ENCODE measurements at places on chromosomes 16 and 17.
A peak's percentile ranks its signal among the peaks of the same experiment; 100 is the strongest.

DNA sequence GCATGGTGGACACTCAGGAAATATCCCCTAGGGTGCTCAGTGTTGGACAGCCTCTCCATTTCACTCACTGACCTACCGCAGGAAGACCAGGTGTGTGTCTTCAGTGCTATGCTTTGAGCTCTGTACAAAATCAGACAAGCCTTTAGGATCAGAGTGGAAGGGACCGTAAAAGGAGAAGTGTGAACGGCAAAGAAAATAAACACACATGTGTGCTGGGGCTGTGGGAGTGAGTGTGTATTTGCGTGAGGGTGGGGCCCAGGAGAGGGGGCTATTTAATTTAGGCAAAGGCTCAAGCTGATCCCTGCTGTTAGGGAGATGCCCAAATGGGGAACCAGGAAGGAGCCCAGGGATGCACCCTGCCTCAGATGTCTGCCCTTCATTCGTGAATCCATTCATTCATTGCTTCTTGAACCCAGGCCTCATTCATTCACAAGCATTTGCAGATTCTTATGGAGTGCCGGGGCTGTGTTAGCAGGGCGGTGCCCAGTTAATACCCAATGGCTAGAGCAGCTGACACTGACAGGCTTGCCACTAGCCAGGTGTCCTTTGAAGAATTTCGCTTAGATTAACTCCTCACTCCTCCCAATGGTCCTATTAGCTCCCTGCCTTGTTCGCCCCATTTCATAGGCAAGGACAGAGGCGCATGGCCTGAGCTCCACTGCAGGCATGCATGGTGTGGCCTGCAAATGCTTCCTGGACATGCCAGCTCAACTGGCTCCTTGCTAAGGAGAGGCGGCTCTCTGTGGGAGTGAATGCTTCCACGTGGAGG is 296.7 kb upstream of the FOXF1 start:
- DNase-seq: no peak

DNA sequence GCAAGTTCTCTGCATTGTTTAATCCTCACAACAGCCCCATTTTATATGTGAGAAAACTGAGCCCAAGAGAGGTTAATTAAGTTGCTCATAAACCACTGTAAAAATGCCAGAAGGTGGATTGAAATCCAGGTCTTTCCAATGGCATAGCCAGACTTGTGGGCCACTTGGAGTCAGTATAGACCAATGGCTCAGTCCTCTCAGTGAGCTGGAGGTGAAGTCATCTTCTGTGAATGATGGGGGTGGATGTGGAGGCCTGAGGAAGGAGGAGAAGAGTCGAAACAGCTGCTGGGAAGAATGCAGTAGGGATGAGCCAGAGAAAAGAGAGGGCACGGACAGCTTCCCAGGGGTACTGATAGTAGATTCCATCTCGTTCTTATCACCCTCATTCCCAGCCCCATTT is 213.4 kb downstream of the SOX9 start:
- no peak for DNase-seq

DNA sequence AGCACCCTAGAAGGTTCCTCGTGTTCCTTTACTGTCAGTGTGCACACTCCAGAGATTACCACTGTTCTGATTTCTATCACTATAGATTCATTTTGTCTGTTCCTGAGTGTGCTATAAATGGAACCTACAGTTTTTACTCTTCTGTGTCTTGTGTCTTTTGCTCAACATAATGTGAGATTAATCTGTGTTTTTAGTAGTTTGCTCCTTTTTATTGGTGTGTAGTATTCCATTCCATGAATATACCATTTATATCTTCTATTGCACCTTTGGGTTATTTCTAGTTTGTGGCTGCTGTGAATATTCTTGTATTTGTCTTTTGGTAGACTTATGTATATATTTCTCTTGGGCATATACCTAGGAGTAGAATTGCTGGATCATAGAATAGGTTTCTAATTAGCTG is 68.2 kb downstream of the AP2B1 start:
- DNase-seq: no peak

DNA sequence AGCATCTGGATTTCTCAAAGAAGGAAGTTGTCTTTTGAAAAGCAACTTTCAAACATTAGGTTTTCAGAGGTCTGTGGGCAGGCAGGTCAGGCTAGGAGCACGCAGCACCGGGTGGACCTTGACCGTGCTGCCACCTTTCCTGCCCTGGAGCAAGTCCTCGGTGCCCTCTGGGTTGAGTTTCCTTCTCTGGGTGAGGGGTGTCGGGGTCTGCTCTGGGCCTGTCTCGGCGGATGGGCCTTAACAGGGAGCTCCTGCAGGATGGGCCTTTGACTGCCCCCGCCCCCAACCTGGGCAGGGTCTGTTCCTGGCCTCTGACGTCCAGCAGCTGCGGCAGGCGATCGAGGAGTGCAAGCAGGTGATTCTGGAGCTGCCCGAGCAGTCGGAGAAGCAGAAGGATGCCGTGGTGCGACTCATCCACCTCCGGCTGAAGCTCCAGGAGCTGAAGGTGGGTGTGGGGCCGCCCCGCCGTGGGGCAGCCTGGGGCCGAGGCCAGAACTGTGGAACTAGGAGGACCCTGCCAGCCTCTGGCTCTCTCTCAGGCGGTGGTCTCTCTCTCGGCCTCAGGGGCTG is 8.7 kb downstream of the DEF8 start:
- DNase-seq: no peak

- DNase-seq: no peak
Observed at GRCh38 chr17:18139949-18140348, 31.4 kb downstream of the MYO15A start.

DNA sequence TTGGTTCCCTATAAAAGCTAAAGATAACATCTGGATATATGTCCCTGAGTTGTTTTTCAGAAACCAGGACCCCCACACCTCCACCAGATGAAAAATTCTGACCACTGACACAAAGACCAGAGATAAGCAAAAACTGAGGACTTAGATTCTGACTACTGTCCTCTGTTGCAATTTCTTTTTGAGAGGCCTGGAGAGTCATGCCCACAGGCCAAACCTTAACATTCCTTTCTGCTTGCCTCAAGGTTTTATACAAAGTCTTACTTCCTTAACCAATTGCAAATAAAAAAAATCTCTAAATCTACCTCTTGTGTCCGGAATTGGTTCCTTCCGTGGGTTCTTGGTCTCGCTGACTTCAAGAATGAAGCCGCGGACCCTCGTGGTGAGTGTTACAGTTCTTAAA is 228.5 kb downstream of the ABCC12 start:
- DNase-seq: no peak

GRCh38 chr17:34254651-34255380 is at the start of gene CCL2:
CCL2 (plus strand) TSS chr17:34255285; CDS start chr17:34255350, 65 bp downstream.
- DNase-seq: peak; percentile 9

DNA sequence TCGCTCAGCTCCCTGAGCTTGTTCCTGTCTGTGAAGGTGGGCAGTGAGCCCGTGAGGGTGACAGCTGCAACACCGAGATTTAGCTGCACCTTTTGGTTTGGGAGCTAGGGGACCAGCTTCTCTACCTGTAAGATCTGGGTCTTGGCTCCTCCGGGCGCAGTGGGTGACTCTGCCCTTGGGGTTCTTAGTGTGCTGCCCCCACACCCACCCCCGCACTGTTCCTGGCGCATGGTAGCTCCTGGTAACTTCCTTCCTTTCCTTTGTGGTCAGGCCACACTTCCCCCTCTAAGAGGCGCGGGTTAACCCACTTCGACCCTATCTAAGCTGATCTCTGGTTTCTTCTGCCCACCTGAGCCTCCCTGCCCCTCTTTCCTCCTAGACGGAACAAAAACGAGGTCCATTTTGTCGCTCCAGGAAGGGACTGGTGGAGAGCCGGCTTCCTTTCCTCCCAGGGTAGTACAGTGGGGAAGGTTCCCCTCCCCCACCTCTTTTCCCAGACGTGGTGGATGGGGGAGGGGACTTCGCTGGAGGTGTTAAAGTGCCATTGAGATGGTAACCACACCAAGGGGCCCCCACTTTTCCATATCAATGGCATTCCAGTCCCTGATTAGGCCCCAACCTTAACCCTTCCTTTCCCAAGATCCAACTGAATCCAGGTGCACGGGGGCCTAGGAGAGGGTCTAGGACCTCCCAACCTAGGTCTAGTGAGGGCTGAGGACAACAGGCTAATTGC is 4.6 kb upstream of the CLDN9 start:
- DNase-seq: no peak

DNA sequence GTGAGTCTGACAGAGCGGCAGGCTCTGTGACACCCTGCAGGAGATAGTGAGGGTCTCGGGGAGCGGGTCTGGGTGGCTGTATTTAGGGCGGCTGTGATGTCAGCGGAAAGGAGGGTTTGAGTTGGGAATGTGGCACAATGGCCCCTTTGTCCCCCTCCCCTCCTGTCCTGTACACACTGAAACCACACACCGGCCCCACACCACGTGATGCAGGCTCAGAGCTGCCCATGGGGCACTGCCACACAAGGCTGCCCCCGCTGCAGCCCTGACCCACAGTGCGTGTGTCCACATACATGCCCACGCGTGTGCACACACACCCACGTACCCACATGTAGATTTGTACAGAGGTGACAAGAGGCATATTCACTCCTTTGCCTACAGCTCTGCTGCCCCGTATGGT is 15.3 kb downstream of the SGCA start:
- no peak for DNase-seq

DNA sequence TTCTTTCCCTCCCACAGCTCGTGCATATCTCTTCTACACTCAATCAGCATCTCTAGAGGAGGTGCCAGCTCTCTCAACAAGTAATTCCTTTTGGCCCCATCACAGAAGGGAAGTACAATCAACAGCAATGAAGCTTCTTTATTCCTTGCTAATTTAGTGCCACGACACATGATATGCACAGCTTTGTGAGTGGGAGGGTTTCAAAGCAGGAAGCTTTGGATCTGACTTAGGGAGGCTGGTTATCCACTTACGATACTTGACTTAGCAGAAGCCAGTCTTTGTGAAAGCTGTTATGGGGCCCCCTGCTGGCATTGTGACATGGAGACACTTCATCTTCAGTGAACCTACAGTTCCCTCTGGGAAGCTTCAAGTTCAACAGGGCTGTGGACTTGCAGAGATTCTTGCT is 81.0 kb downstream of the TMEM100 start:
- peak; percentile 56 for DNase-seq
